GM23338 (cell line): ENCODE measurements at places on chromosomes 7 and 10.

- no peak for DNase-seq
Measured at GRCh38 chr7:151686016-151686766, 166.5 kb upstream of the RHEB start.

GRCh38 chr10:29522061-29522855 lies 112.5 kb downstream of the SVIL start:
- DNase-seq: no peak

DNA sequence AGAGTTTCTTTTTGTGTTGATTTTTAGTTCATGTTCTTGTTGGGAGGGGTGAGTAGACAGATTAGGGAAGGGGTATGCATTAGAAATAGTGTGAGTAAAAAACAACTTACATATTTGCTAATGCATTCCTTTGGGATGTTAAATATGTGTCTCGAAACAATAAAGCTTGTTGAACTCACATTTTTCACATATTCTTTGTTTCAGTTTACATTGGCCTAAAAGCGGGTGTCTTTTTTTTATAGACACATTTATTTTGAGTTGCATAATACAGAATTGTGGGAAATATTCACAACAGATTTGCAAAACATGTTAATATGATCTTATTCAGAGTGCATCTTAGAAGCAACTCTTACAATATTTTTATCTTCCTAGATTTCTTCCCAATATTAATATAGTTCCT lies 337.5 kb upstream of the CNTNAP2 start:
- no peak for DNase-seq

- peak; percentile 90 for DNase-seq
Measured at GRCh38 chr7:38630720-38631673, at the start of gene AMPH. AMPH (minus strand) TSS chr7:38631373; CDS start chr7:38631351, 22 bp downstream.

GRCh38 chr10:132199854-132200311 lies 13.1 kb downstream of the DPYSL4 start:
- no peak for DNase-seq

DNA sequence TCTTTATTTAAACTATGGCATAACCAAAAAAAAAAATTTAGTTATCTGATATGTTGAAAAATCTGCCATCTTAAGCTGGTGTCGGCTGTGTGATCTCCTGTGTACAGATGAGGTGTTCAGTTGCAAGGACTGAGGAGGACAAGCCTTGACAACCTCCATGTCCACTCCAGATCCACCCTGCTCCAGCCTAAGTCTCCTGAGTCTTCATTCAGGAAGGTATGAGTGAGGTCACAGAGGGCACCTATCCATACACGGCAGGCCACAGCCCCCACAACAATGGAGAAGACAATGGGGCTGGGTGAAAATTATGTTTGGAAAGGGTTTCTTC lies 16.1 kb downstream of the TARP start:
- no peak for DNase-seq

DNA sequence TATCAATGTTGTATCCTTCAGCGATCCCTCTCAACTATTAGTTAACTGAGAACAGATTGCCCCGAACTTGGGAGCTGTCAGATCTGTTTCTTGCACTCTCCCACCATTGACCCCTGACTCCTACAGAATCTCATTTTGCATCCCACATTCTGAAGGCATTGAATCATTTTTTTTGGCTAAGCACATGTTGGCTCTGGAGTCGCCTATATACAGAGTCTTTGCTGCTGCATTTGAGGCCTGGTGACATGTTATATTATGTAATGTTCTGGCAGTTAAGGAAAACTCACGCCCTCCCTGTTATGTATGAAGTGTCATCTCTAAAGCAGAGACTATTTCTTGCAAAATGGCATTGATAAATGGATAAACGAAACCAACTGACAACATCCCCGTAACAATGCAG lies 159.2 kb upstream of the ITGB1 start:
- DNase-seq: no peak

GRCh38 chr7:50068026-50068425 lies 25.0 kb downstream of the ZPBP start:
- peak; percentile 25 for DNase-seq

GRCh38 chr7:2157473-2158279 lies 75.1 kb downstream of the MAD1L1 start:
- no peak for DNase-seq

GRCh38 chr7:66331883-66332282 lies 126.7 kb downstream of the TPST1 start:
- DNase-seq: no peak

GRCh38 chr7:132650498-132650897 lies 74.2 kb upstream of the PLXNA4 start:
- DNase-seq: peak; percentile 52

GRCh38 chr10:24894728-24895127 lies 57.7 kb downstream of the PRTFDC1 start:
- no peak for DNase-seq

DNA sequence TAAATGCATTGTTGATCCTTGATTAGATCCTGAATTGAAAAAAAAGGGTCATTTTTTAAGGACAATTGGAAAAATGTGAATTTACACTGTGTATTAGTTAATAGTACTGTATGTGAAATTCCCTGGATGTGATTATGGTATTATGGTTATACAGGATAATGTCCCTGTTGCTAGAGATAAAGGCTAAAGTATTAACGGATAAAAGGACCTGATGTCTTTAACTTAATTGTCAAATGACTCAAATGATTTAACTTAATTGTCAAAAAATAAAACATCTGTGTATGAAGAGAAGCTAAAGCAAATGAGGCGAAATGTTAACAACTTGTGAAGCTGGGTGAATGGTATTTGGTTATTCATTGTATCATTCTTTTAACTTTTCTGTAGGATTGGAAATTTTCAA lies 48.8 kb downstream of the SUFU start:
- DNase-seq: no peak

DNA sequence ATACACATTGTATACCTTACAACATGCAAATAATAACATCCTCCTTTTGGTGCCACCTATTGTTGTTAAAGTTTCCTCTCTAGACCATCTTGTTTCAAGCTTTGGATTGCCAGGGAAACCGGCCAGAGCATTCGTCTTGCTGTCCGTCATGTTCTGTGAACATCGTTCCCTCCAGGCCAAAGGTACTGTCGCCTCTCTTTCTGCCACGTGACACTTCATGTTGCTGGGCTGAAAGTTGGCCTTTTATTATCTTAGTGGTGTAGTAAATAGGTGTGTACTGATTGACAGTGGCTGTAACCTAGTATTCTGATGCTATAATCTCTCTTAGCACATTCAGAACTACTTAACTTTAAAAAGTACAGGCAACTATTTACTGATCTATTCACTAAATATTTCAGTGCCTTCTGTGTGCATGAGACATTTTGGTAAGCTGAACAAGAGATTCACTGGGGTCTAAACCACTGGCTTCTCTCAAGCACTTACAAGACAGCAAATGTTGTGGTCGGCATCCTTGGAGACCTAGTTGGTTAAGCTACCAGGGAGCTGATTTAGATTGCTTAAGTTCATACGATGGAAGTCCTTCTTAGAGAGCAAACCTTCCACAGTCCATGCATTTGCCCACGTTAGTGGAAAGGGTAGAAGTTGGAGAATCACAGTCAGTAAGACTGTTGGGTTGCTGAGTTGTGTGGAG lies 52.4 kb downstream of the SHH start:
- DNase-seq: no peak

- DNase-seq: no peak
Measured at GRCh38 chr10:104447906-104448305, 94.3 kb downstream of the CFAP58 start.

DNA sequence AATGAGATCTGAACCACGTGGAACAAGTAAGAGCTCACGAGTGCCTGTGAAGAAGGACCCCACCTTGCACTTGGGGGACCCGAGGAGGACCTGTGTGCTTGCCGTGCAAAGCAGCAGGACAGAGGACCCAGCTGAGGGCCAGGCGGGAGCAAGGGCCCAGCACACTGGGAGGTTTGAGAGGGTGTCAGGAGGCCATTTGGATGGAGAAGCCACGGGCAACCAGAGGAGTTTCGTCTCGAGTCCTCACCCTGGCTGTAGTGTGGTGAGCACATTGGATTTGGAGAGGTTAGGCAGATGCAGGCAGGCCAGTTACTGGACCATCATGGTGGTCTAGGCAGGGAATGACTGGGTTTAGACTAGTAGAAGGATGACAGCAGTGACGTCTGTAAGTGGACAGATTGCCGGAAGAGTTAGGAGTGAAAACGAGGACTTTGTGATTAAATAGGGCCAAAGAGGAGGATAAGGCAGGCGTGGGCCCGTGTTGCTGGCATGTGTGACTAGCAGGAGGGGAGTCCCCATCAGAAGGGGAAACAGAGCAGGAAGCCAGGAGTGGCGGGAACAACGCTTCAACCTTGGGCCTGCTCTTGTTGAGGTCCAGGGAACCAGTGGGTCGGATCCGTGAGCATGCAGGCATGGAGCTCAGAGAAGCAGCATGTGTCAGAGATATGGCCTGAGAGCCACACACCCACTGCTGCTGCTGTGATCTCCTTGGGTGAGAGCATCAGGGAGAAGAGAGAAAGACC lies 208.2 kb downstream of the MGMT start:
- DNase-seq: no peak

GRCh38 chr10:35636956-35637355 lies 5.1 kb downstream of the FZD8 start:
- no peak for DNase-seq

DNA sequence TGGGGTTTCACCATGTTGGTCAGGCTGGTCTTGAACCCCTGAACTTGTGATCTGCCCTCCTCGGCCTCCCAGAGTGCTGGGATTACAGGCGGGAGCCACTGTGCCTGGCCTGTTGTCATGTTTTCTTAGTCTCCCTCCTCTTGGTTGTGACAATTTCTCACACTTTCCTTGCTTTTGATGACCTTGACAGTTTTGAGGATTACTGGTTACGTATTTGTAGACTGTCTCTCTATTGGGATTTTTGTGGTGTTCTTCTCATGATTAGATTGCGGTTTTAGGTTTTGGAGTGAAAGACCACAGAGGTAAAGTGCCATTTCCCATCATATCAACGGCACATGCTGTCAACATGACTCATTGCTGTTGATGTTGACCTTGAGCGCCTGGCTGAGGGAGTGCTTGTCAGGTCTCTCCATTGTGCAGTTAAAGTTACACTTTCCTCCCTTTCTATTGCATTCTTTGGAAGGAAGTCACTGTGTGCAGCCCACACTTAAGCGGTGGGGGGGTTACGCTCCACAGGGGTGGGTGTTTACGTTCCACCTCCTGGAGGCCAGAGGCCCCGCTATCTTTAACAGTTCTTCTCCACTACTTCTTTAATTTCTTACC lies 10.8 kb downstream of the NEURL1 start:
- no peak for DNase-seq

DNA sequence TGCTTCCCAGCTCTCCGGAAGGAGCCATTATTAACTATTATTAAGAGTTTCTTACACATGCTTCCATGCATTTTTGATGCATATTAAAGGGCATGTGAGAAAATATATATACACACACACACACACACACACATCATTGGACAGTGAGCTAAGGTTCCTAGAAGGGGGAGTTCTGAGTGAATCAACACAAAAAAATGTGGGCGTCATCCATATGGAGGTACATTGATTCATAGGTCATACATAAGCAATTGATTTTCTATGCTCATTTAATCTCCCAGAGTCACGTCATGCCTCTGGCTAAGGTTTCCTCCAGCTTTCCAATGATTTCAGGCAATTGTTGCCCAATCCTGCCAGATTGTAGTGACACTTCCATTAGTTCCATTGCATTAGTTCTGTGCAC lies 269.4 kb downstream of the DNAJB9 start:
- DNase-seq: no peak

GRCh38 chr10:46226232-46226631 lies 60.6 kb upstream of the ANTXRL start:
- no peak for DNase-seq

GRCh38 chr10:102647443-102648268 lies 3.4 kb downstream of the TRIM8 start:
- no peak for DNase-seq

GRCh38 chr7:55105952-55106351 lies 87.1 kb downstream of the EGFR start:
- DNase-seq: no peak

- no peak for DNase-seq
Measured at GRCh38 chr10:7184660-7185366, 226.0 kb downstream of the SFMBT2 start.

- DNase-seq: peak; percentile 73
Measured at GRCh38 chr10:102375250-102375649, 20.3 kb upstream of the NFKB2 start.

GRCh38 chr10:118047157-118047719 lies 497 bp upstream of the RAB11FIP2 start:
- no peak for DNase-seq

DNA sequence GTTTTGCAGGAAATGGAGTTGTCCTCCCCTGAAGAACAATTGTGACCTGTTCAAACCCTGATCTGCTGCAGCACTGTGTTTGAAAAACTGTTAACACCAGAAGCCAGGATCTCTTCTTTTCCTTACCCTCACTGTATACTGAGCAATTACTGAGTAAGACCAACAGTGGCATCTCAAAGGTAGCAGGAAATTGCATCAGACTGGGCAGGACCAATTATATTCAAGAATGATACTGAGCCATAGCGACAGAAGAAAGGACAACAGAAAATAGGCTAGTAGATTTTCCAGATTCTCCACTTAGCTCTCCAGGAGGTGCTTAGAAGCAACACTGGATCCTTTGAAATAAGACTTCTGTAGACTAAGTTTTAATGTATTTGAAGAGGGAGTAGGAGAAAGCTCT lies 57.4 kb upstream of the INHBA start:
- no peak for DNase-seq

GRCh38 chr7:102416406-102416805 lies 17.0 kb upstream of the ORAI2 start:
- no peak for DNase-seq

DNA sequence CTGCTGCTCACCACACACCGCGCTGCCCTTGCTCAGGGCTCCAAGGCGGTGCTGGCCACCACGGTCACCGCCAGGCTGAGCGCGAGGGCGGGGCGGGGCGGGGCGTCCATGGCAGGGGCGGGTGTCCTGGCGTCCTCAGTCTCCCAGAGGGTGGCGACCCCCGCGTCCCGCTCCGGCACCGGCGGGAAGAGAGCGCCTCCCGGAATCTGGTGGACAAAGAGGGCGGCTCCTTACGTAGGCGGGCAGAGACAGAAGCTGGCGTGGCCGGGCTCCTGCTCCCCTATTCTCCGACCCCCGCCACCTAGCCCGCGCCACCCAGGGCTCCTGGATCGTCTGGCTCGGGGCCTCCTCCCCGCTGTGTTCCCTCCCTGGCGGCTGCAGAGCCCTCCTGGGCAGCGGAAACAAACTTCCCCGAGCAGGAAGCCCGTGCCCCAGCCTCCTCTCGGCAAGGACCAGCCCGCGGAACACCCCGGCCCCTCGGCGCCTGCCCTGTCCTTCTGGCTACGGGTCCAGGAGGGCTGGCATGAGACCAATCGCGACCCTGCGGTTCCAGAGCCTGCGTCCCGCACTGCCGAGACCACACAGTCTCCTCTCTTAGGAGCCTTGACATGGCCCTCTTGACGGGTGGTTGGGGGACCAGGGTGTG lies 133.8 kb upstream of the ZNF92 start:
- peak; percentile 67 for DNase-seq
